ENCODE measurements at places on chromosomes 12 and 14.

DNA sequence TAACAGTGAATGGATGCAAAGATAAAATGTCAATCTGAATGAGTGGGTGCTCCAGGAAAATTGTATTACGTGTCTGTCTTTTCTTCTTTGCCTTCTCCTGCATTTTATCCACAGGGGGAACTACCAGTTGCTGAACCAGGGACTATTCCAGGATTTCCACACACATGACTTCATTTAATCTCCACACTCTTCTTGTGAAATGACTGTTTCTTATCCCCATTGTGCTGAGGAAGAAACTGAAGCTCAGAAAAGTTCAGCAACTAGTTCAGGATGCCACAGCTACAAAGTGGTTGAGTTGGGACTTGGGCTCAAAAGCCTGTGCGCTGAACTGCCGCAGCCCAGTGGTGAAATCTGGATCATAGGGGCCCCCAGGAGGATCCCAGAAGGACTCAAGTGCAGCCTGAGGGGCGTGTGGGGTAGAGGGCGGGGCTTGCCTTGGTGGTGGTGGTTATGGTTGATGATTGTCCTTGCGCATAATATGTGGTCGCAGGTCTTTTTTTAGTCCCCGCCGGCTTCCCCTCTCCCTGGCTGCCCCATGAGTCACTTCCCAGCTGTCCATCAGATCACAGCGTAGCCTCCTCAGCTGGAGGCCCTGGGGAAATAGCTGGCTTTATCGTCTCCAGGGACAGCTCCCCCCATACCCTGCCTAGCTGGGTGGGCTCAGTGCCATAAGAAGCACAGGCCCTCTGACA, 235.2 kb upstream of the CRY1 start:
- DNase-seq: no peak

DNA sequence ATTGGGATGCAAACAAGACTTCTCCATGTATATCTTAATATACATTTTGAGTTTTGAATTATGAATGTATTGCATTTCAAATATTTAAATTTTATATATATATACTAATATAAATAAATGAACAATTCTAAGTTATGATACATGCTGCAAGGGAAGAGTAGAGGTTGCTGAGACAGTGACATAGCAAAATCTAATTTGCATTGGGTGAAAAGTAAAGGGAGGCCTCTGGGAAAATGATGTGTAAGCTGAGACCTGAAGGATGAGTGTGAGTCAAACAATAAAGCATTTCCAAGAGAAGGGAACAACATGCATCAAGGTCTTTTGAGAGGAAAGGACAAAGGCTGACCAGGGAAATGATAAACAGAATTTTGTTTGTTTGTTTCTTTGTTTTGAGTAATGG, 62.9 kb upstream of the PTPRQ start:
- DNase-seq: no peak

GRCh38 chr12:86683568-86684304, 427.5 kb upstream of the MGAT4C start:
- no peak for DNase-seq

- no peak for DNase-seq
Measured at GRCh38 chr12:53381731-53382630, 2.0 kb downstream of the SP1 start.

DNA sequence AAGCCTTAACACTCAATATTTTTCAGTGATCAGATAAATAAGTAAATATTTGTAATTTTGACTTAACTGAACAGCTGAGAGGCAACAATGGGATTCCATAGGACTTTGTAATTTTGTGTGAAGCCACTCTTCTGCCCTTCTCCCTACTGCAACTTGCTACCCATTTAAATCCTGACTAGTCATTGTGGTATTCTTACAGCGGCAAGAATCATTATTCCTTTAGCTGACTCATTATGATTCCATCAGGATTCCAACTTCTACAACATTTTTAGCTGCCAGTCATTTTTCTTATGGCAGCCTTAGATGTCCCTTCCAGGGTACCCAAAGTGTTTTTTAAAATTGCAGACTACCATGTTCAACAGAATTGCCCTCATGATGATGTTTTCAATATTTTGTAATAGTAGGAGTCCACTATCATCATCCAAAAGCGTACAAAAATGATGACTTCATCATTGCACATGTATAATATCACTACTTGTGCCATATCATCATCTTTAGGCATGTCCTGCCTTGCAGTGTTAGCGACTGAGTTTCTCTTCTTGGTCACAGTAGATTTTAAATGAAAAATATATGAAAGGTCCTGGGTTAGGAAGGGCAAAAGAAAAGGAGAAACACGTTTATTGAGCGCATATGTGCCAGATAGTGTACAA, 5.1 kb upstream of the MAGOHB start:
- no peak for DNase-seq

- no peak for DNase-seq
Measured at GRCh38 chr12:2378835-2379330, 326.1 kb downstream of the CACNA1C start.

- DNase-seq: no peak
Measured at GRCh38 chr12:93060666-93061472, 131.8 kb upstream of the EEA1 start.

DNA sequence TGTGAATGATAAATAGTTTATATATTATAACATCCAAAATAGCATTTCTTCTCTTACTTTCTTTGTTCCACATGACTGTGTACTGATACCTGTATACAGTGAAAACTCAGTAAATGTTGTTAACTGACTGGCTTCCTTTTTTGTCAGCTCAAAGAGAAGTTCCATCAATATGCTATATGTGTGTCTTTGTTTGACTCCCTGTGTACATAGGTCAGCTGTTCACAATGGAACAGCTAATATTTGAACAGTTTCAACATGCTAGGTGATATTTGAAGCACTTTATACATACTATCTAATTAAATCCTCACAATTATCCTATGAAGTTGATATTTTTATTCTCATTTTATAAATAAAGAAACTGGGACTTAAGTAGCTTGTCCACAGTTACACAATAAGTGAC, 15.3 kb upstream of the KICS2 start:
- no peak for DNase-seq

GRCh38 chr12:26773313-26774104, 59.5 kb downstream of the ITPR2 start:
- DNase-seq: no peak

All from stimulated activated CD4-positive, alpha-beta T cell treated with anti-CD3 and anti-CD28 coated beads, Interleukin-15, amount 100 ng/mL, for 1 hour (primary cell).